ENCODE measurements at places on chromosomes 13 and 19.

DNA sequence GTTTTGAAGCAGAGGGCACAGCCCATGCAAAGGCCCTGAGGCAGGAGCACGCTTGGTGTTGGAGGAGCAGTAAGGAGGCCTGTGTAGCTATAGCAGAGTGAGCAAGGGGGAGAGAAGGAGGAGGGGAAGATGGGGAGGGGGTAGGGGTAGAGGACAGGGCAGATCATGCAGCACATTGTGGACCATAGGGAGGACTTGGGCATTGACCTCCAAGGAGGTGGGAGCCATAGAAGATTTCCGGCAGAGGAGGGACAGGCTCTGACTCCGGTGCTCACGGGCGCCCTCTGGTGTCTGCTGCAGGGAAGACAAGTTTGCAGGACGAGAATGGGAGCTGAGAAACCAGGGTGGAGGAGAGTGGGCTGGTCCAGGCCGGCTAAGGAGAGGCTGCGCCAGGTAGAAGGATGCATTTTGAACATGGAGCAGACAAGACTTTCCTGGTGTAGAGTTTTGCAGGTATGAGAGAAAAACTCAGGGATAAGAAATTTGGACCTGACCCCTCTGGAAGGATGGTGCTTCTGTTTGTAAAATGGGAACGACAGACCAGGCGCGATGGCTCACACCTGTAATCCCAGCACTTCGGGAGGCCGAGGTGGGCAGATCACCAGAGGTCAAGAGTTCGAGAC is 13.7 kb upstream of the CREB3L3 start:
- peak; percentile 93 for DNase-seq

DNA sequence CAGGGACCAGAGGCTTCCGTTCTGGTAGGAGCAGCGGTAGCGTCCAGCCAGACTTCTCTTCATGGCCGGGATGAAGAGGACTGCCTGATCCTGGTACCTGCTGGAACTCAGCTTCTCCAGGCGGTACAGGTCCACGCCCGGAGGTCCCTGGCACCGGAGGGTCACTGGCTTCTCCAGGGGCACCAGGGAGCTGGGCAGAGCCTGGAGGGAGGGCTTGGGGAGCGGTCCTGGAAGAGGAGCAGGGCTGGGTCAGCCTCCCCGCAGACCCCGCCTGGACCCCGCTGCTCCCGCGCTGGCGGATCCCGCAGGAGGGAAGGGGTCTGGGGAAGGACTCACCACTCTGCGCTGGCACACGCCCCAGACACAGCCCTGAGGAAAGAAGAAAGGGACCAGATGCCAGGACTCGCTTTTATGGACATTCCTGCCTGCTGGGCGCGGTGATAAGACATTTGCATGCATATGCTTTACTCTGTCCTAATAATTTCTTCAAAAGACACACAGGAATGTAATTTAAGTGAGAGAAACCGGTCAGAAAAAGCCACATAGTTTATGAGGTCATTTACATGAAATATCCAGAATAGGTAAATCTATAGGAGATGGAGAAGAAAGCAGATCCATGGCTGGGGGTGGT is 5.8 kb downstream of the GP6 start:
- no peak for DNase-seq

DNA sequence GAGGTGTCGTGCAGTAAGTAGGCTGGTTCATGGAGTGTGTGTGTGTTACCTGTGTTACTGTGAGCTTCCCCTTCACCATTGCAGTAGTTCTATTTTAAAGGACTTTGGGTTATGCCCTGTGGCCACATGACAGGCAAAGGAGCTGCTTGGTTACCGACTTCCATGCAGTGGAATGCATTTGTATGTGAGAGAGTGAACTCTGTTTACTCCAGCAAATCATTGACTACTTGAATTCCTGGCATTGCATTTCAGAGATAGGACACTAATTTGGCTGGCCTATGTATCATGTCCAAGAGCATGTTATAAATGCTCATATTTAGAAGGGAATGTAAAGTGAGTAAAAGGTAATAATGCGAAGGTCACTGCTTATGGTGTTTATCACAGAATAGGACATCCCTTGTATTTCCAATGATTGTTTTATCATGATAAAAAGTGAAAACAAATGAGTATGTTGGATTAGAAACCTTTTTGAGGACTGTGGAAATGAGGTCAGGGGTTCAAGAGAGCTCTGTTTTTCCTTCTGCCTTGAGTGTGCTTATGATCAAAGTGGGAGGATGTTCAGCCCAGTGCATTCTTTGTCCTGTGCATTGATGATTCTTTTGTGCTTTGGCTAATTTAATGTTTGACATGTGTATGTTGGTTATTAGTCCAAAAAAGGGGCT is 156.5 kb downstream of the LMO7 start:
- no peak for DNase-seq

DNA sequence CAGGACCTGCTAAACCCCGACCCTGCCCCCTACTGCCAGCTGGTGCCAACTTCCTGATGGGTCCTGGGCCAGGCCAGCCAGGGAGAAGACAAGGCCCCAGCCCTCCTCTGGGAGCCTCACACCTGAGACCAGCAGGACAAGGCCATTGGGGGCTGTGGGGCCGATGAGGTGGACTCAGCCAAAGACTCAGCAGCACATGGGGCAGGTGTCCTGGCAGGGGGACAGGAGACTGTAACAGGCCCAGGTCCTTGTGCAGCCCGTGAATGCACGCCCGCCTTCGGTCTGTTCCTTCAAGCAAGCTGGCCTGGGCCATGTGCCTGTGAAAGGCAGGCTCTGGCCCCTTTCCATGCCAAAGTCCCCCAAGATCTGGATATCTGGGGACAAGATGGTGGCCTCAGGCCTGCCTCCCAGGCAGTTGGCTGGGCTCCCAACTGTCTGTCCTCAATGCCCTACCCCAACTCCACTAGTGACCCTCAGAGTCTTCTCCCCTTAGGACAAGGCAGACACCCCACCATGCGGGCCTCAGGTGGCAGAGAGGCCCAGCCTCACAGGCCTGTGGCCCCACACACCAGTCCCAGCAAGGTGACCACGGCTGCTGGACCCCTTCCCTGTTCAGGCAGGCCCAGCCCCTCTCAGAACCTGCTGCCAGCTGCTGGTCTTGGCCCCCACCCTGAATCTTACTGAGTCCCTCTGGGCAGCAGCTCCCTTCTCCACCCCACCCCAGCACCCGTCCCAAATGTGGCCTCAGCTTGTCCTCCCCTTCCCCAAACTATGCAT is 12.3 kb downstream of the CEACAM19 start:
- no peak for DNase-seq

GRCh38 chr19:12093777-12094176 is 29.2 kb downstream of the ZNF844 start:
- no peak for DNase-seq

GRCh38 chr13:23767838-23768237 is 121.4 kb downstream of the MIPEP start:
- DNase-seq, result no peak

DNA sequence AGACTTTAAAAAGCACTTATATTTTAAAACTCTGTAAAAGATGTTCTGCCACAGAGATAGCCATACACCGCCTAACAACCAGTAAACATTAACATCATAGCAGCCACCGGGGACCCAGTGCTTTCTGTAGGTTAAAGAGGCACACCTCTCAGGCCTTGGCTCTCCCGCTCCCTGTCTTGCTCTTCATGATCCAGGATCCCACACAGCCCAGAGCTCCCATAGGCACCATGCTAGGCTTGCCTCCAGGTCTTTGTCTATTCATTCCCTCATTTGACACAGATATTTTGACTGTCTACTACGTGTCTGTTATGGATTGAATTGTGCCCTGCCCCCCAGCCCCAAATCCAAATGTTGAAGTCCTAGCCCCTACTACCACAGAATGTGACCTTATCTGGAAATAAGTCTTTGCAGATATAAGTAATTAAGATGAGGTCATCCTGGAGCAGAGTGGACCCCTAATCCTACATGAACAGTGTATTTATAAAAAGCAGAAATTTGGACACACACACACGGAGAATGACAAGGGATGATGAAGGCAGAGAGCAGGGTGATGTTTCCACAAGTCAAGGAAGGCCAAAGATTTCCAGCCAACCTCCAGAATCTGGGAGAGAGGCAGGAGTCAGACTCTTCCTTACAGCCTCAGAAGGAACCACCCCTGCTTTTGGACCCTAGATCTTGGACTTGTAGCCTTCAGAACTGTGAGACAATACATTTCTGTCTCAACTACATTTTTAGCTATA is 272.6 kb downstream of the DNAJC15 start:
- DNase-seq, result no peak

GRCh38 chr19:5292822-5293611 is 47.6 kb downstream of the PTPRS start:
- DNase-seq, result peak; percentile 65

GRCh38 chr13:36981156-36981743 is 17.9 kb downstream of the ALG5 start:
- no peak for DNase-seq

- DNase-seq, result no peak
Measured at GRCh38 chr13:110559429-110559943, 2.0 kb downstream of the RAB20 start.

GRCh38 chr19:49690079-49690655 is 749 bp upstream of the CPT1C start:
- no peak for DNase-seq

DNA sequence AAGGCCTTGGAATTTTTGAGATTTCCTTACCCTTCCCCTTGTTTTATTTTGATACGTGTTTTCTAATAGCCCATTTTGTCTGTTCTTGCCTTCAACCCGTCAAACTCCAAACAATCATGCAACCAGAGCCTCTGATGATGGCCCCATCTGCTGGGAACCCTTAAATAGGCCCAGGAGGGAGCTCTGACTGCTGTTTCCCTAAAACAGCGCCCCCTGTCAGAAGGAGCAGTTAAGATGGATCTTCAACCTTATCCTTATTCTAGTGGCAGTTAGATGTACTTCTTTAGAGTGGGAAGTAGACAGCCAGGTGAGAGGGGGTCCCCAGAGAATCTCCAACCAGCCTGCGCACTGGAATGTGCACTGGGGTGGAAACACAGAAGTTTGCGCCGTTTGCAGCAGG is 1031.0 kb upstream of the PCDH9 start:
- DNase-seq, result no peak

DNA sequence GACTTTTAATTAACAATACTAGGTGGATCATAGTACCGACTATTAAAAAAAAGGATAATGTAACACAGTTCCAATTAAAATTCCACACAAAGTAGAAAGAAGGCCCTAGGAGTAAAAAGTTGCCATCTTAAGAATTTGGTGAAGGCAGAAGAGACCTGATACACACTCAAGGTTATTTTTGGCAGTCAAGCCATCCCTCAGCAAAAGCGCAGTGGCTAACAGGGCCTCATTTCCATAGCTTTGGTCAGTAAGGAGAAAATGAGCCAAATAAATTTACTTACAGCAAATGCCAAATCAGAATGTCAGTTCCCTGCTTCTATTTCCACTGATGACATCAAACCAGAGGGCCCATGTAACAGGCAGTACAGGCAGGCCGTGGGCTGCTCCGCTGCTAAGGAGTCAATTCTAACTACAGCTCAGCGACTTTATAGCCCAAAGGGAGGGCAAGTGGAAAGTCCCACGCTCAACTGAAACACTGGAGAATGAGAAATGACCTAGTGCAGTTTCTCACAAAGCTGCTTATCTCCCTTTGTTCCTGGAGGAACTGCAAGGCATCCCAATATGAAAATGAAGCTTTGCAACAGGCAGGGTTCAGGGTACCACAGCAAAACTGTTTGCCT is 6.3 kb downstream of the ARGLU1 start:
- peak; percentile 70 for DNase-seq

- DNase-seq, result no peak
Measured at GRCh38 chr13:38530492-38530891, 156.4 kb upstream of the FREM2 start.

- no peak for DNase-seq
Measured at GRCh38 chr13:111153977-111154332, 38.8 kb downstream of the ARHGEF7 start.

GRCh38 chr13:110937511-110938285 is 22.8 kb upstream of the ANKRD10 start:
- DNase-seq, result no peak

DNA sequence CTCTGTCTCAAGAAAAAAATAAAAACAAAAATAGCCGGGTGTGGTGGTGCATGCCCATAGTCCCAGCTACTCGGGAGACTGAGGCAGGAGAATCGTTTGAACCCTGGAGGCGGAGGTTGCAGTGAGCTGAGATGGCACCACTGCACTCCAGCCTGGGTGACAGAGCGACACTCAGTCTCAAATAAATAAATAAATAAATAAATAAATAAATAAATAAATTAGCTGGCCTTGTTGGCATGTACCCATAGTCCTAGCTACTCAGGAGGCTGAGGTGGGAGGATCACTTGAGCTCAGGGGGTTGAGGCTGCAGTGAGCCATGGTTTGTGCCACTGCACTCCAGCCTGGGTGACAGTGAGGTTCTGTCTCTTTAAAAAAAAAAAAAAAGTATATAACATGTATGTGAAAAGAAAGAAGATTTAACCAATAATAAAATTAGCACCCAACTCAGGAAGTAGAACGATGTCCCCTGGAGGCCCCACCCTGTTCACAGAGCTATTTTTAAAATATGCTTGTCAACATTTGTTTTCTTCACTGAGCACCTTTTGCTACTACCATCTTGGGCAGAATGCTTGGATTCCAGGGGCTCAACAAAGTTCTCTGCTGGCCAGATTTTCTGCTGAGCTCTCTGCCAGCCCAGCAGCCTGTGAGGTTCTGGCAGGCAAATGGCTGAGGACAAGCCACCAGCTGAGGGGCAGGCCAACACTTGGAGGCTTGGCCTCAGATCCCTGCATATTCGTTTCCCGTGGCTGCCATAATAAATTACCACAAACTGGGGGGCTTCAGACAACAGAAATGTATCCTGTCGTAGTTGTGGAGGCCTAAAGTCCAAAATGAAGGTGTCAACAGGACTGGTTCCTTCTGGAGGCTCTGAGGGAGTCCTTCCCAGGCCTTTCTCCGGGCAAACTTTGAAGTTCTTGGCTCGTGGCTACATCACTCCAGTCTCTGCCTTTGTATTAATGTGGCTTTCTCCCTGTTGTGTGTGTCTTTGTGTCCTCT is 5.2 kb downstream of the SLC25A42 start:
- no peak for DNase-seq

DNA sequence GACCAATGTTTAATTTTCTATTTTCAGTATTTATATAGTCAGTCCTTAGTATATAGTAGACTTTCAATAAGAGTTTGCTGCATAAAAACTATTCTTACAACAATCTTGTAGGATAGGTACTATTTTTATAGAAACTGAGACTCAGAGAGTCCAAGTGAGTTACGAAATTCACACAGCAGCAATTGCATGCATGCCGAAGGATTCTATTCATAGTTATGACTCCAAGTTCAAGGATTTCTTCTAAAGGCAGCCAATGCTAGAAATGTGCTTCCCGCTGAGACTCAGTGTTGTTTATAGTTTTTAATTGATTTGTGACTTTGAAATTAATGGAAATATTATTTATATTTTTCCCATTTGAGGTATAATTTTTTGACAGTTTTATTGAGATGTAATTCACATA is 62.7 kb upstream of the CSNK1A1L start:
- DNase-seq, result no peak

GRCh38 chr13:35143123-35143522 is 201.1 kb downstream of the NBEA start:
- DNase-seq, result no peak

GRCh38 chr19:44587963-44588770 is 25.2 kb upstream of the IGSF23 start:
- DNase-seq, result peak; percentile 51

Measured in stimulated activated CD4-positive, alpha-beta T cell treated with anti-CD3 and anti-CD28 coated beads, Interleukin-15, amount 100 ng/mL, for 24 hours (primary cell).